Activated T-cell treated with anti-CD3 and anti-CD28 coated beads, Interleukin-2, amount 50 U/mL, for 72 hours (primary cell): ENCODE measurements at places on chromosomes 7 and 10.
A peak's percentile ranks its signal among the peaks of the same experiment; 100 is the strongest.

DNA sequence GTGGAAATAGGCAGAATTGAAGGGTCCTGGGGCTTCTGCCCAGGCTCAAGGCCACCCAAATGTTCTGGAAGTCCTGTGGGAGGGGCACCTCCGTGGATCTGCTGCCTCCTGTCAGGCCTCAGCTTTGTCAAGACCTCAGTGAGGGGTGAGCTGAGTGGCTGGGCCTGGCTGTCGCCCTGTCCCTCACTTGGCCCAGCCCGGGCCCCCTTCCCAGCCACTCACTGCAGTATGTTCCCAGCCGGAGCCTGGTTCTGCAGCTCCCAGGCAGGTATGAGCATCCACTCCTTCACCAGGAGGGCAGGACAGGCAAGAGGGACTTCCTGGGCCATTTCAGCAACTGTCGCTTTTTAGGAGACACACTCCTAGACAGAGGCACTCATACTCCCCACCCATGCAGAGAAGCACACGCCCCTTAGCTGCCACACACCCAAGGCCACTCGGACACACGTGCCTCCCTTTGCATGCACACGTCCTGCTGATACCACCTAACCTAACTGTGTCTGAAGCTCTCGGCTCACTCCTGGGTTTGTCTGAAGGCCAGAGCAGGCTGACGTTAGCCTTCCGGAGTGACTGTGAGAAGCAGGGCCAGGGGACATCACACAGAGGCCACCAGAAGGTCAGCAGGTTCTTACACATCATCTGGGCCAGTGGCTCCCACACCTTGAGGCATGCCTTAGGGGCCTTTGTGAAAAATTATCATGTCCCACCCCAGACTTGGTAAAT, 72.2 kb upstream of the COL13A1 start:
- no peak for DNase-seq

DNA sequence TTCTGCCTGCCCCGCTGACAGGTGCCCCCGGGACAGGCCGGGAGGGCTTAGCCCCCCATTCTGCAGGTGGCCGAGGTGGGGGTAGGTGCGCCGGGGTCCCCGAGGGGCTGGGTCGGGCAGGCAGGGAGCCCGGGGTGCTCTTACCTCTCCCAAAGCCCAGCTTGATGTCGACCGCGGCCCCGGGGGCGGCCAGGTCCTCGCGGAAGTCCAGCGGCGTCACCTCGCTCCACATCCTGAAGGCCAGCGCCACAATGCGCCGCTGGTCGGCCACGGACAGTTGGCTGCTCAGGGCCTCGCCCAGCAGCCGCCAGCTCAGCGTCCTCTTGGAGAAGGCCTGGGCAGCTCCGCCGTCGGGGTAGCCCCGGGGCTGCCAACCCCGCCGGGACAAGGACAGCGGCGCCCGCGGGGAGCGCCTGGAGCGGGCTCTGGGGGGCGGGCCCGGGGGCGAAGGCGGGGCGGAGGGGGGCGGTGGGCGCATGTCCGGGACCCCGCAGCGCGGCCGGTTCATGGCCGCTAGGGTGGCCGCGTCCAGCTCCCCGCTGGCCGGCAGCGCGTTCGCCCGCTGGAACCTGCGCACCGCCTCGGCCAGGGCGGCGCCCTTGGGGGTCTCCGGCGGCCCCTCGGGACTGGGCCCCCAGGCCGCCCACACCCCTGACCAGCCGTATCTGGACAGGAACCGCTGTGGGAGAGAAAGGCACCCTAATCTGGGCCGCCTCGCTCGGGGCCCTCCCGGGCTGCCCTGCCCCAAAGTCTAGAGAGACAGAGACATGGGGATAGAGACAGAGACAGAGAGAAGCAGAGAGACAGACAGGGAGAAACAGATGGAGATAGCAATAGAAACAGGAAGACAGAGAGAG, 1.7 kb downstream of the MMP21 start:
- no peak for DNase-seq

DNA sequence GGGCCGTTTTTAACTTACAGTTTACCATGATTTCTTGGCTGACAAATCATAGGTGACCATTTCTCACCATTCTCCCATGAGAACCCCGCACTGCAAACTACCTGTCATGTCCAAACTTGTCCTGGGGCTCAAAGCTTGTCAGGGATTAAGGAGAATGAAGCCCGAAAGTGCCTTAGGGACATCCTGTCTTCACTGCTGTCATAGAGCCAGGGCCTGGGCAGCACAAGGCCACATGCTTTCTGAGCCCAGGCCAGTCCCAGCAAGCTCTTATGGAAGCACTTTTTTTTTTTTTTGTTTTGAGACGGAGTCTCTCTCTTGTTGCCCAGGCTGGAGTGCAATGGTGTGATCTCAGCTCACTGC, 33.9 kb downstream of the CCM2 start:
- DNase-seq: no peak

DNA sequence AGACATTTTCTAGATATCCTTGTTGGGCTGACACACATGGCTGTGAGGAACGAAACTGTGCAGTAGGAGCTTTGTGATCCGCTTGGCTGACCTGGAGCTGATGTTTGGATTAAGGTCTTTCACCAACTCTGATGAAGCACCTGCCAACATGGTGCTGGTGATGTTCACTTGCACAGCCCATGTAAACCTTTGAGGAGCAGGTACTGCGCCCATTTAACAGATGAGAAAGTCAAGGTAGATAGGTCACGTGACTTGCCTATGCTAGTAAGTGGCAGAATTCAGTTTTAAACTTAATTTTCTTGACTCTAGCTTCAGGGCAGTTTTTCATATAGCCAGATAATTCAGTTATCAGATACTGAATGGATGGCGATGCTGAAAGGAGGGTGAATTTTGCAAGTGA, 351.9 kb downstream of the RPS24 start:
- no peak for DNase-seq

GRCh38 chr7:135335628-135336139, 102.0 kb downstream of the STRA8 start:
- peak; percentile 59 for DNase-seq

- no peak for DNase-seq
These were observed 11.8 kb downstream of the BZW2 start for GRCh38 chr7:16657656-16658279.

GRCh38 chr10:120971671-120972070, 120.5 kb downstream of the WDR11 start:
- DNase-seq: no peak

DNA sequence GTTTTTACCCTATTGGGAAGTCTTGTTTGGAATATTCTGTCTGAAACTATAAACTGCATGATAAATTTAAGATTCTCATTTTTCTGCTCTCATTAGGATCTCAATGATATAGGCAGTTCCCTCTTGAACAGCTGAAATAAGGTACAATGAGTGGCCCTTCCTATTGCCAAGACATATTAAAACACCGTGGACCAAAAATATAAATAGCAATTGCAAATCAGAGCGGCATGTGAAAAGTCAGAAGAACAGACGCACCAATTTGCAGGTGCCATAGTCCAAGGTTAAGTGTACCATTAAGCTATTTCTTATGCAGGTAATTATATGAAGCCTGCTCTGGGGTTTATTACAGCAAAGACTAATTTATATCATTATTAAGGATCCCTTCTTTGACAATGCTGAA, 920.8 kb upstream of the CELF2 start:
- DNase-seq: no peak

- no peak for DNase-seq
These were observed 60.6 kb upstream of the ANTXRL start for GRCh38 chr10:46226232-46226631.

- DNase-seq: no peak
These were observed 10.8 kb upstream of the XPNPEP1 start for GRCh38 chr10:109933984-109934565.

- no peak for DNase-seq
These were observed 86.5 kb downstream of the PAXIP1 start for GRCh38 chr7:154916381-154916780.

DNA sequence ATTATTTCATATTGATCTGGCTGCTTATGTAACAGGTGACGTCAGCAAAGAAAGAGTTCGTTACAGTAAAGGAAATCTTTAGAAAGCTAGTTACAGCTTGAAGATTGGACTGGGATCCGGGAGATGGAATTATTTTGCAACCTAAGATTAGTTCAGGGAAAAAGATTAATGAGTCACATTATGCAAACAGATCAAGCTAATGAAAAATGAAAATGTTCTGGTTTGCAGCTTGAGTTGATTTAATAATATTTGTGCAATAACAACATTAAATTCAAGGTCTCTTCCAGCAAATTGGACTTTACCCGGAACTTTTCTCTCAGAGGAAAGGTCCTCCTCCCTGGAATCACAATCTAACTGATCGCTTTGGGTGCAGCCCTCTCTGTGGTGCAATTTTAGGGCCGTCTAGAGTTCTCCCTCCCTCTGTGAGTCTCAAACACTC, 119.5 kb downstream of the OTUD1 start:
- no peak for DNase-seq

DNA sequence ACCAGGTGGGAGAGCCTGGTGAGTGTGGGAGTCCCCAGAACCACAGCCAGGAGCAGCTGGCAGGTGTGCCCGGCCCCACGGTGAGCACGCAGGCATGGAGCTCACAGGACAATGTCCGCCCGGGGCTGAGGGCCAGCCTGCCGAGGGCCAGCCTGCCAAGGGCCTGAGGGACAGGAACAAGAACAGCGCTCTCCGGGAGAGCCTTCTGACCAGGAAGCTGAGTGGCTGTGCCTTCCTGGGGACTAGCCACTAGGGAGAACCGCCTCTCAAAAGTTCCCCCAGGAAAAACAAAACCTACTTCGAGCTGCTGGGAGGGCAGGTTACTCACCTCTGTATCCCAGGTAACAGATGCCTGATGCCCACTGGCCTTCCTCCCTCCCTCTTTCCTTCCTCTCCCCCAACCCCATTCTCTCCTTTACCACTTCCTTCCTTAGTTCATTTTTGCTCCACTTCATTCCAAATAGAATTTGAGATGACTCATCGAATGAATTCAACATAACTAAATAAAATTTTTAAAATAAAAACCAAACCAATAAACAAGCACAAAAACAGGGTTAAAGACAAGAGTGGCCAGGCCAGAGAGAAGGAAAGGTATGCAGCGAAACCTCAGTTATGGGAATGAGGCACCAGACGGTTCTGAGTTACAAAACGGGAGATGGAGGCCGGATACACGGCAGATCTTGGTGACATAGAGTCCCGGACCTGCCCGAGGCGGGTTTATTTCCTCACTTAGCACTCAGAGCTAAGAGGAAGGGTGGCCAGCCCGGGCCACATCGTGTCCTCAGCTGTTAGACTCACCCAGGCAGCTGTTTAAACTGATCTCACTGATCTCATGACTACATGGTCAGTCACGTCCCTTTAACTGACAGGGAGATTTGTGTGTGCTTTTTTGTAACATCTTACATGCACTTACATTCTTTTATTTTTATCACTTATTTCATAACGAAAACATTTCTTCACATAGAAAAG, 128.5 kb downstream of the TNS3 start:
- no peak for DNase-seq

DNA sequence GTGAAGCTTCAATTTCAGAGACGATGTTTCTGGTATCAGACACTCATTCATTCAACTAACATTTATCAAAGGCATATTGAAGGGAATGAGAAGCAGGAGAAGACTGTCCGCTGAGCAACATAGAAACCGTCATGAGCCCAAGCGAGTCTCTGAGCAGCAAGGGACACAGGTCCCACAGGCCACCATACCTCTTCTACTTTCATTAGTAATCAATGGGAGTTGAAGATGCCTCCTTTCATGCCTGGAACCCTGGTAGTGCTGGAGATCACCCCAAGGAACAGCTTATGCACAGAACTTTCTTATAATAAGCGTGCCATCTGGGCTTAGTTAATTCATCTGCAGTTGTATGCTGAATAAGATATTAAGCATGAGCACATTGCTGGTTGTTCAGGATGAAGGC, 1.2 kb downstream of the PAX4 start:
- DNase-seq: no peak

GRCh38 chr10:112750427-112751167, 199.4 kb upstream of the TCF7L2 start:
- no peak for DNase-seq

DNA sequence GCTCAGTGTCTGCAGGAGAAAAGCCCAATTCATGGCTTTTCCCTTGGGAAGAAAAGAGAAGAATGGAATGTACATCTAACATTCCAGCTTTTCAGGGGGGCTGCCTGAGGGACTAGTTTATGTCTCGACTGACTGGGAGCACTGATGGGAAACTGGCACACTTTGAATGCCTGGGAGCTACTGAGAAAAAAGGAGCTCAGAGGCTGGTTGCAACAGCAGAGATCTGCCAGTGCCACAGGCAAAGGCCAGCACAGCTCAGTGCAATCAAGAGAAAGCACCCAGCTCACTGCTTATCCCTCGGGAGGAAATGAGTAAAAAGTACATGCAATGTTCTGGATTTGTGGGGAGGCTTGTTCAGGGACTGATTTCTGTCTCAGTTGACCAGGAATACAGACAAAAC, 226.2 kb downstream of the COBL start:
- no peak for DNase-seq

DNA sequence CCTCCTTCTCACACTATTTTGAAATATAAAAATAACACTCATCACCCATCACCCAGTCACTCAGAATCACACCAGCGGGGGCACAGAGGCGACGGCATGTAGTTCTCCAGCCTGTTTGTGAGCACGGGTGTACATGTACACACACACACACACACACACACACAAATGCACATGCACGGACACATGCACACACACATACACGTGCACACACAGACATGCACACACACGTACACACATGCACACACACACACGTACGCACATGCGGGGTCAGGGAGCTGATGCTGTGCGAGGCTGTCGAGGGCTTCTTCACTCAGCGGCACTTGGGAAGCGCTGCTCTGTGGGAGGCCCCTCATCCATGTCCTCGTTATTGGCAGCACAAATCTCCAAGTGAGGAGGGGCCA, 178.8 kb downstream of the ELFN1 start:
- DNase-seq: no peak

- DNase-seq: no peak
These were observed 749.5 kb downstream of the GATA3 start for GRCh38 chr10:8803992-8804391.

DNA sequence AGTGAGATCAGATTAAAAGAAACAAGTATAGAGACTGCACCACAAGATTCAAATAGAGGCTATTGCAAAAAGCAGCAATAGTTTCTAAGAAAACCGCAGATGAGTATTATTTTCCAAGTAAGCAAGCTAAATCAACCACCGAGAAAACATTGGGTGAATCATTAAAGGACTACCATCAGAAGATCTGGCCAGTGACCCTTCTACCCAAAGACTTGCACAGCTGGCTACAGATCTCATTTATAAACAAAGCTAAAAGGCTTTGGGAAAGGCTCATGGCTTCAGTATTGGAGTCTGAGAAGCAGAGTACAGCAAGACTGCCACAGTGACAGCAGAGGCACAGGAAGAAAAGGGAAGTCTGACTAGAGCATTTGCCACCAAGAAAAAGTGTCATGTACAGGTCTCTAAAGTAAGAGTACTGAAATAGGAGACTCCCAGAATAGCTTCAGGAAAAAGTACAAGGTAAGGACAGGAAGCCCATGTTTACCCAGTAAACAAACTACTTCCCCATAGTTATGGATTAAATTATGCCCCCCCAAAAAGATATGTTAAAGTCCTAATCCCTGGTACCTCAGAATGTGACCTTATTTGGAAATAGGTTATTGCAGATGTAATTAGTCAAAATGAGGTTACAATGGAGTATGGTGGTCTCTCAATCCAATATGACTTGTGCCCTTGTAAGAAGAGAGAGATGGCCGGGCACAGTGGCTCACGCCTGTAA, 19.0 kb downstream of the STEAP1 start:
- DNase-seq: no peak

GRCh38 chr10:96096958-96097357, 33.1 kb upstream of the ZNF518A start:
- DNase-seq: no peak
